Naive thymus-derived CD8-positive, alpha-beta T cell (primary cell): ENCODE measurements at places on chromosomes 2 and 18.

GRCh38 chr18:55405893-55406406 is 182.0 kb downstream of the TCF4 start:
- H3K4me1 ChIP-seq = no peaks in the 10 kb centered on the region
- no peaks in the 10 kb centered on the region for H3K36me3 ChIP-seq
- H3K27me3 ChIP-seq = no peaks in the 10 kb centered on the region
- DNase-seq = no peak

DNA sequence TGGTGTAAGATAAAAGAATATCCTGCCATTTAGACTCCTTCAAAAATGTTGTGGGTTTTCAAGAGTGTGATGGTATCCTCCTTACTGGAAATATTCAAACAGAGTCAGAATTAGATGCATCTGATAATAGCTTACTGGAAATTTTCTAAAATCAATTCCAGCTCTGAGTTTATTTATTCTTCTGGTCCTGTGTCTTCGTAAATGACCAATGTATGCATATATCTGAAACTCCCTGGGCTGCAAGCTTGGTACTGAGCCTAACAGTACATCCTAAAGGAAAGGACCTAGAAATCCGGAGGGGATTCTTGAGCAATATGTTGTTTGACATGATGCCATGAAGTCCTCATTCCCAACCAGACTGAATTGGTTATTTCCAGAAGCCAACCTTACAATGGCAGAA is 130.4 kb downstream of the KCNE4 start:
- no peaks in the 10 kb centered on the region for H3K36me3 ChIP-seq
- H3K27ac ChIP-seq = no peak overlapping the region
- no peak overlapping the region for H3K4me3 ChIP-seq
- H3K4me1 ChIP-seq = no peaks in the 10 kb centered on the region
- peaks cover 5% of the 10 kb centered on the region for H3K27me3 ChIP-seq
- DNase-seq = no peak

DNA sequence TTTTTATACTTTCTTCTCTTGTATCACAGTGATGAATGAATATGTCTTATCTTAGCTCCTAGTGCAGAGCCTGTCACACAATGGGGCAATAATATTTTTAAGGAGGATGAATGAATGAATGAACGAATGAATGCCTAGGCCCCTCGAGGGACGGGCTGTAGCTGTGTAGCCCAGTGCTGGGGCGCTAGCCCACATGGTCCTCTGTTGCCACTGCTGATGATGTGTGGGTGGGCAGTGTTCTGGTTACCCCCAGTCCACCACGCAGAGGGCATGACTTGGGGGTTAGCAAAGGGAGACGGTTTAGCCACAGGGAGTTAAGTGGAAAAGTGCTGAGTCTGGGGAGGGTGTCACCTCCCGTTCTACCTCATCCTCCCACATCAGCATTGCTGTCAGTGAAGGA is 134.2 kb downstream of the SMAD7 start:
- H3K4me3 ChIP-seq = no peak overlapping the region
- H3K27ac ChIP-seq = no peak overlapping the region
- no peaks in the 10 kb centered on the region for H3K36me3 ChIP-seq
- no peaks in the 10 kb centered on the region for H3K27me3 ChIP-seq
- no peak for DNase-seq

DNA sequence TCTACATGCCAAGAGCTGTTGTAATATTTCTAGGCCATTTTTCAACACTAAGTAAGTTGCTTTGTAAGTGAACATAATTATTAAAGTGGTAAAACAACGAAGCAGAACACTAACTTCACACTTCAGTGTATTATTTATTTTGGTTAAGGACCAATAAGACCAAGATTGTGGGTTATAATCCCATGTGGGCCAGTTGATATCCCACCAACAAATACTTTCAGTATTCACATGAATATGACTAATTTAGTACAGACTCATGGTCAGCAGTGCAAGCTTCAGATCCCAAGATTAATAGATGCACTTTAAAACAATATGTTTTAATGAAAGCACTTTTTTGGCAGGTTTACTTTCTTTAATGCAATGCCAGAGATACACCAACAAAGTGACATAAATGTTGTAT is 154.3 kb downstream of the LCLAT1 start:
- H3K4me3 ChIP-seq = no peak overlapping the region
- H3K4me1 ChIP-seq = peaks cover 2% of the 10 kb centered on the region
- no peak overlapping the region for H3K27ac ChIP-seq

DNA sequence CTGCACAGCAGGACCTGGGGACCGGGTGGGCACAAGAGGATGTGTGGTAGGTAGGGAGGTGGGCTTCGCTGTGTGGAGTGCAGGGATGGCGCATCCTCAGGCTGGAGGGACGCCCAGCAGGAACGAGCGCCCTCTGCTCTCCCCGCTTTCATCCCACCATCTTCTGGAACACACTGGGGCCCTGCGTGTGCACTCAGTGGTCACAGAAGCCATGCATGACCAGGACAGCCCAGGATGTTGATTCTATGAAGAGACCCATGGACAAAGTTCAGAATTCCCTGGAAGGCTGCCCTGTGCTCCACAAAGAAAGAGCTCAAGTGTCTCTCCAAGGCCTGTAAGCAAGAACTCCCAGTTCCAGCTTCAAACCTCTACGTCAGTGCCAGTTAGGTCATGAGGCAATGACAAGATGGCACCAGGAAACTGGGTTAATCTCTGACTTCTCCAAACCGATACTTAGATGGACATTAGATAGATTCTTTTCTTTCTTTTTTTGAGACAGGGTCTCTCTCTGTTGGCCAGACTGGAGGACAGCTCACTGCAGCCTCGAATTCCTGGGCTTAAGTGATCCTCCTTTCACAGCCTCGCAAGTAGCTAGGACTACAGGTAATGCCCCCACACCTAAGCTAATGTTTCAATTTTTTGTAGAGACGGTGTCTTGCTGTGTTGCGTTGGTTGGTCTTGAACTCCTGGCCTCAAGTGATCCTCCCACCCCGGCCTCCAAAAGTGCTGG is 3.4 kb downstream of the SLC66A2 start:
- H3K4me3 ChIP-seq = no peak overlapping the region
- peaks cover 25% of the 10 kb centered on the region for H3K4me1 ChIP-seq
- H3K27me3 ChIP-seq = no peaks in the 10 kb centered on the region
- peak overlapping the region; percentile 74 for H3K27ac ChIP-seq
- no peaks in the 10 kb centered on the region for H3K36me3 ChIP-seq
- no peak for DNase-seq

GRCh38 chr2:238879043-238879442 is 31.2 kb downstream of the TWIST2 start:
- H3K4me1 ChIP-seq = no peaks in the 10 kb centered on the region
- DNase-seq = no peak
- H3K27me3 ChIP-seq = peaks cover 38% of the 10 kb centered on the region
- H3K36me3 ChIP-seq = no peaks in the 10 kb centered on the region
- H3K4me3 ChIP-seq = no peak overlapping the region

- H3K36me3 ChIP-seq = no peaks in the 10 kb centered on the region
- H3K27me3 ChIP-seq = no peaks in the 10 kb centered on the region
- peak overlapping the region; percentile 83 for H3K4me3 ChIP-seq
- peak; percentile 79 for DNase-seq
- H3K27ac ChIP-seq = peak overlapping the region; percentile 99
Measured at GRCh38 chr2:197286805-197287595, 23.6 kb downstream of the ANKRD44 start.

- peaks cover 2% of the 10 kb centered on the region for H3K4me1 ChIP-seq
- no peak overlapping the region for H3K27ac ChIP-seq
- DNase-seq = no peak
Measured at GRCh38 chr2:203824057-203824456, 43.5 kb upstream of the CTLA4 start.

DNA sequence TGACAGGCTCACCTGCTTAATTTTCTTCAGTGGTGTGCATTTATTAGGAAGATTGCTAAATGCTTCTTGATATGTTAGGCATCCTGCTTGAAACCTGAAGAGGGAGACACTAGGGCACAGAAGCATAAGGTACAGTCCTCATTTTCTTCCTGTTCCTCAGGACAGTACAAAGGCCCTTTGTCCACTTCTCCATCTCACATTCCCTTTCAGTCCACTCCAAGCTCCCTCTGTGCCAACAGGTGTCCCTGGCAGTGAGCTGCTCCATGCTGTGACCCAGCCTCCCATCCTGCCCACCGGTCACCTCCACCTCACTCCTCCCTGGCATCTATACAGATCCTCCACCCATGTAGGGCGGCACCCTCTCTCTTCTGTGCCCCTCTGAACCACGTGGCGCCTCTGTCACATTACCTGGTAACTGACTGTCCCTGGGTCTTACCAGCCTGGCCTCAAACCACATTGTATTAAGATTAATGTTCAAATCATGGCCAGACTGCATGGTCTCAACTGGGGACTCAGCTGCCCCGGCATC is 162.8 kb downstream of the VAPA start:
- no peaks in the 10 kb centered on the region for H3K36me3 ChIP-seq
- peaks cover 4% of the 10 kb centered on the region for H3K4me1 ChIP-seq
- DNase-seq = no peak

DNA sequence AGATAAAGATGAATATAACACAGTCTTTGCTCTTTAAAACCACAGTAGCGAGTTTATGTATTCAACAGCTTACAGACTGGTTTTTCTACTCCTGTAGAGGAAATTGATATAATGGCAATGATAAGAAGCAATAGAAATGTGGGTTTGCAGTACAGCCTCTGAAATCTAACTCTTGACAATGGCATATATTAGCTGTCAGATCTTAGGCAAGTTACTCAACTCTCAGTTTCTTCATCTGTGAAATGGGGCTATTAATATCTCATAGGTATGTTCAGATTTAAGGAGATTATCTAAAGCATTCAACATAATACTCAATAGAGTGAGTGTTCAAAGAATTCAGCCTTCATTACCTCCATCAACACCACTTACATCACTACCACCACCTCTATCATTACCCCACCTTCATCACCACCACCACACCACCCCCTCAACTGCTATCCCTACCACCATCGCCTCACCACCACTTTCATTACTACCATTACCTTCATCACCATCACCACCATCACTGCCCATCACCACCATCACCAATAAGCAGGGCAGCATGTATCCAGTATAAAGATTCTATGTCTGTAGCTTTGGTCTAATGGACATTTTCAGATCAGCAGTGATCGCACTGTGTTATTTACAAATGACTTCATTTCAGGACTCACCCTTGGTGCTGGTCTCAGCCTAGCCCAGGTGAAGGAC is 22.7 kb downstream of the AOX1 start:
- peaks cover 2% of the 10 kb centered on the region for H3K27me3 ChIP-seq
- no peak for DNase-seq
- no peak overlapping the region for H3K27ac ChIP-seq
- H3K4me3 ChIP-seq = no peak overlapping the region

- no peak overlapping the region for H3K27ac ChIP-seq
- H3K4me1 ChIP-seq = no peaks in the 10 kb centered on the region
- no peaks in the 10 kb centered on the region for H3K36me3 ChIP-seq
- H3K27me3 ChIP-seq = peaks cover 6% of the 10 kb centered on the region
Measured at GRCh38 chr2:14706201-14706600, 73.7 kb downstream of the LRATD1 start.

- H3K4me3 ChIP-seq = peak overlapping the region; percentile 57
- H3K27me3 ChIP-seq = no peaks in the 10 kb centered on the region
- H3K36me3 ChIP-seq = no peaks in the 10 kb centered on the region
Measured at GRCh38 chr2:241772063-241772499, 4.5 kb upstream of the GAL3ST2 start.

GRCh38 chr18:63908858-63909257 is 1.1 kb downstream of the SERPINB10 start:
- no peaks in the 10 kb centered on the region for H3K36me3 ChIP-seq
- H3K4me1 ChIP-seq = no peaks in the 10 kb centered on the region
- peaks cover 19% of the 10 kb centered on the region for H3K27me3 ChIP-seq
- no peak overlapping the region for H3K4me3 ChIP-seq
- no peak overlapping the region for H3K27ac ChIP-seq
- DNase-seq = no peak

GRCh38 chr2:18465979-18466378 is 94.5 kb downstream of the RDH14 start:
- H3K27me3 ChIP-seq = peaks cover 29% of the 10 kb centered on the region
- H3K4me3 ChIP-seq = no peak overlapping the region
- H3K4me1 ChIP-seq = no peaks in the 10 kb centered on the region
- H3K36me3 ChIP-seq = no peaks in the 10 kb centered on the region
- no peak overlapping the region for H3K27ac ChIP-seq
- no peak for DNase-seq

DNA sequence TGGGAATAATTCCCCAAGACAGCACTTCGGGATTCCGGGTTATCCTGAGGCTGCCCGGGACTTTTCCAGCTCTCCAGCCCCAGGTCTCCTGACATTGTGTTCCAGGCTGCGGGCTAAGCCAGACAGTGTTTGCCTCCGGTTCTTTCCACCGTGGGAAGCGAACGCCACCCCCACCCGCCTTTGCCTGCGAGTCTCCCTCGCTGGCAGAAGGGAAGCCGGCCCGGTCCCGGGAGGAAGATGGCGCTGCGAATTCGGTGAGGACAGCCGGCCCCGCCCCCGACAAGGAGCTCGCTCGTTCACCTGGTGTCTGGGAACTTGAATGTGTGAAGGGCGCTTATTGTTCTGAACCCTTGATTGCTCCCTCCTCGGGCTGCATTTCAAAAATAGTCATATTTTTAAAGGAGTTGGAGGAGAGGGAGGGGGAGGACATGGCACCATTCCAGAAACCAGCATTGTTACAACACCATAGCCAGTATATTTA is 2.9 kb downstream of the LRATD1 start:
- peaks cover 40% of the 10 kb centered on the region for H3K27me3 ChIP-seq
- H3K36me3 ChIP-seq = peaks cover 5% of the 10 kb centered on the region
- no peak overlapping the region for H3K4me3 ChIP-seq
- no peak overlapping the region for H3K27ac ChIP-seq
- peaks cover 5% of the 10 kb centered on the region for H3K4me1 ChIP-seq
- no peak for DNase-seq

DNA sequence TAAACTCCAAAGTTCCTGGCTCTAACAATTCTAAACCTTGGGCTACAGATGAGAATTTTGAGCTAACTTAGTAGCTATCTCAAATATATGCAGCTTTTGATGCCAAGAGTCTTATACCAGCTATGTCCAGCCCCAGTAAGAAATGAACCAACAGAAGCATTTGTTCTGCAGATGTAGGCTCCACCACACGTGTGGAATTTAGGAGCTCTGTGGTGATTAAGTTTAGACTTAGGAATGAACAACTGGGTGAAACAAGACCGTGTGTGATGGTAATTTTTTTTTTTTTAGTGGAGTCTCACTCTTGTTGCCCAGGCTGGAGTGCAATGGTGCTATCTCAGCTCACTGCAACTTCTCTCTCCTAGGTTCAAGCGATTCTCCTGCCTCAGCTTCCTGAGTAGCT is 179.7 kb downstream of the ANKRD30B start:
- no peak overlapping the region for H3K4me3 ChIP-seq
- DNase-seq = no peak
- no peaks in the 10 kb centered on the region for H3K27me3 ChIP-seq
- no peak overlapping the region for H3K27ac ChIP-seq
- peaks cover 10% of the 10 kb centered on the region for H3K4me1 ChIP-seq

DNA sequence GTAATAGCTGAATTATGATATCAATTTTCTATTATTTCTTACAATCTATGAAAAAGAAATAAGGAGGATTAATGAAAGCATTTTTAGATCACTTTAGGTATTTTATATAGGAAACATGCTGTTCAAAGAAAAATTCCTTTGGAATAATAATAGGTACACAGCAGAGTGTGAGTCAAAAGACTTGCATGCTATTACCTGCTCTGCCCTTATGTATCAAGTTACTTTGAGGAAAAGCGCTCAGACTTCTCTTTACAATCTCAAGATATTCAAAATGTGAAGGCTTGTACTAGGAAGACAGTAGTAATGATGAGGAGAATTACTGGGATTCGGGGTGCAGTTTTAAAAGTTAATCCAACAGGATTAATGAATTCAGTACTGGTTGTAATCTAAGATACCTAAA is 29.1 kb upstream of the RNU4ATAC start:
- peaks cover 13% of the 10 kb centered on the region for H3K4me1 ChIP-seq
- no peak for DNase-seq
- no peaks in the 10 kb centered on the region for H3K27me3 ChIP-seq
- H3K27ac ChIP-seq = no peak overlapping the region
- no peak overlapping the region for H3K4me3 ChIP-seq
- peaks cover 49% of the 10 kb centered on the region for H3K36me3 ChIP-seq
